Activated CD8-positive, alpha-beta memory T cell treated with anti-CD3 and anti-CD28 coated beads for 1 hour (primary cell): ENCODE measurements at places on chromosomes 3 and 15.

DNA sequence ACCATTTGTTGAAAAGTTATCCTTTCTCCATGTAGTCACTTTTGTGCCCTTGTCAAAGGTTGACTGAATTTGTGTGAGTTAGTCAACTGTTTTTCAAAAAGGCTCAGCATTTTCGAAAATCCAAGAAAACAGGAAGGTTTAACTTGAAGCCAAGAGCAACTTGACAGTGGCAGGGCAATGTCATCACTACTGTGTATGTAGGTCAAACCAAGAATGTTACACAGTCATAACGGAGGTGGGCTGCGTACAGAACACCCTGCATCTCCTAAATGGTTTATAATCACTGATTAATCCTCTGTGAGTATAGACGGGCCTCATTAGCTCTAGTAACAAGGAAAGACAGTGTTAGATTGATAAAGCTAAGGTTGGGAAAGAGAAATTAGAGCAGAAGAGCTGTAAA, 1064.9 kb downstream of the FHIT start:
- DNase-seq, result no peak

DNA sequence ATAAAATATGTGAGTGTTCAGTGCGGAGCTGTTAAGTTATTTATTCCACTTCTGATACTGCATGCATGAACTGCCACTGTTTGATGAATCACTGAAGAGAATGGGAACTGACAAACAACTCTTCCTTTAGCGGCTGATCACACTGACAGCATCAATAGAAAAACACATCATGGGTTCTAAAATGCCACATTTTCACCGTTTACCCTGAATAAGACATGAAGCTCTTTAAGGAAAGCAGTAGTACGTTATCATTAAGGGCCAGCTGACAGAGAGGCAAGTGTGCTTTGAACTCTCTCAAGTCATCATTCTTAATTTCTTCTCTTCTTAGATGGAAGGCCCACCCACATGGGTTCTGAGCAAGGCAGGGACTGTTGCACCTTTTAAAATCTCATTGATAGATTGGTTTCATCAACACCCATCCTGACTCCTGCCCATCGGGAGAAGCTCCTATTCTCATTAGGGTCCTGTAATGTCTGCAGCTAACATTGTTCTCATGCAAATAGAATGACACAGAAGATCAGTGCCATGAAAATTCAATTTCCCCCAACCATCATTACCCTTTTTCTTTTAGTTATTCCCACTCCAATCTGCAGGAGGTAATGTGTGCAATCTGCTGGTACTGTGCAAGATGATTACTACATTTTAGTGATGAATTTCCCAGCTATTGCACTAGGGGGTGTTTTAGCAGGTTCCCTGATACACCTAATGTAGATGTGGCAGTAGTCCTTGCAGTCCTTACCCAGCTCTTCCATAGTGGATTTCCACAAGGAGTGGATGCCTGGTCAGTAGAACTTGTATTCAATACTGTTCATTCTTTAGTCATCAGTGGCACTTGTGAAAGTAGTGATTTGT, 119.1 kb downstream of the ROBO2 start:
- DNase-seq, result no peak

GRCh38 chr15:51104512-51104911, 9.8 kb upstream of the TNFAIP8L3 start:
- DNase-seq, result no peak

DNA sequence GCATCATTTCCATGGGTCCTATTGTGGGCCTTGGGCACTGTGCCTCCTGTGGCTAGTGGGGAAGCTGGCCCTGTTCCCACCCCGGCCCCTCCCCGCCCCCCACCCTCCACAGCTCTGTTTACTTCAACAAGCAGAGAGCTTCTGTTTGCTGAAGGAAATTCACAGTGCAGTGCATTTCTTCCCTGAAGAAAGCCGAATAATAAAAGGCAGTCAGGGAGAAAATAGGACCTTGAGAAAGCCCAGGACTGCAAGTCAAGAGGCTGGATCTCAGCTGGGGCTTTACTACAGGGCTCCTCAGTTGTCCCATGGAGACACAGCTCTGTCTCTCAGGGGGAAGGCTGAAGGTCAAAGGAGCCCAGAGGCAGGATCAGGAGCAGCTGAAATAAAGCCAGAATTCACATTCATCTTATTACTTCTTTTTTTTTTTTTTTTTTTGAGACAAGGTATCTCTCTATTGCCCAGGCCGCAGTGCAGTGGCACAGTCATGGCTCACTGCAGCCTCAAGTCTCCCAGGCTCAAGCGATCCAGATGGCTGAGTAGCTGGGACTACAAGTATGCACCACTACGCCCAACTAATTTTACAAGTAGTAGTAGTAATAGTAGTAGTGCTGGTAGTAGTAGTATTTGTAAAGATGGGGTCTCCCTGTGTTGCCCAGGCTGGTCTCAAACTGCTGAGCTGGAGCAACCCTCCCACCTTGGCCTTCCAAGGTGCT, 33.0 kb upstream of the LACTB start:
- no peak for DNase-seq
